ENCODE measurements at places on chromosomes 11 and 22.

- no peak for DNase-seq
Measured at GRCh38 chr11:130915603-130916237, 559 bp downstream of the SNX19 start.

GRCh38 chr11:62816557-62816956, 11.3 kb upstream of the NXF1 start:
- no peak for DNase-seq

DNA sequence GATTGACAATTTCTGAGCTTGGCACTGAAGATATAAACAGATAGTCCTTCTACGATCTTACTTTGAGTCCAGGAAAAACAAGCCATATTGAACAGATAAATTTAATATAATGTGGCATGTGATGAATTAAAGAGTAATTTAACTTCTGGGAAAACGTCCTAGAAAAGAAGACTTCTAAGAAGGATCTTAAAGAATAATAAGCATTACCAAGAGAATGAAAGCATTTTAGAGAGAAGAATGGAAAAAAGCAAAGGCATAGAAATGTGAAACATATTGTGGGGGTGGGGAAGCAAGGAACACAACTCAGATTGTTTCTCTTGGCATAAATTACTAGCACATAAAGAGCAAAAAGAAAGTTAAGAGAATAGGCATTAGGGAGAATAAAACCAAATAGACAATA, 5.4 kb downstream of the DDIAS start:
- DNase-seq = no peak

DNA sequence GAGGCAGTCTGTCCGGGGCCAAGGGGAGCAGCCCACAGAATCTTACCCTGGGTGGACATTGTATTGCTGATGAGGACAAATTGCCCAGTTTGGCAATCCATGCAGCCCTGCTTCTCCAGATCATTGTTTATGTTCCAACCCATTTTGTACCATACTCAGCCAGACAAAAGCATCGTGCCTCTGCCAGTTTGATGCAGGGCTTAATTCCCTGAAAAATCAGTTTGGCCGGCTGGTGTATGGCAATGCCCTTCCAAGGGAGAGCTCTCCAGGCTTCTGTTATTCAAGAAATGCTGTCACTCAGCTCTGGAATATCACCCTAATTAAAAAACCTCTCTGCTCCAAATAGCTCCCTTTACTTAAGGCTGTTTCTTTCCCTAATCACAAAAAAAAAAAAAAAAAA, 697.7 kb downstream of the TBC1D22A start:
- DNase-seq = no peak

- peak; percentile 9 for DNase-seq
Measured at GRCh38 chr11:13207665-13208594, 69.7 kb upstream of the BMAL1 start.

DNA sequence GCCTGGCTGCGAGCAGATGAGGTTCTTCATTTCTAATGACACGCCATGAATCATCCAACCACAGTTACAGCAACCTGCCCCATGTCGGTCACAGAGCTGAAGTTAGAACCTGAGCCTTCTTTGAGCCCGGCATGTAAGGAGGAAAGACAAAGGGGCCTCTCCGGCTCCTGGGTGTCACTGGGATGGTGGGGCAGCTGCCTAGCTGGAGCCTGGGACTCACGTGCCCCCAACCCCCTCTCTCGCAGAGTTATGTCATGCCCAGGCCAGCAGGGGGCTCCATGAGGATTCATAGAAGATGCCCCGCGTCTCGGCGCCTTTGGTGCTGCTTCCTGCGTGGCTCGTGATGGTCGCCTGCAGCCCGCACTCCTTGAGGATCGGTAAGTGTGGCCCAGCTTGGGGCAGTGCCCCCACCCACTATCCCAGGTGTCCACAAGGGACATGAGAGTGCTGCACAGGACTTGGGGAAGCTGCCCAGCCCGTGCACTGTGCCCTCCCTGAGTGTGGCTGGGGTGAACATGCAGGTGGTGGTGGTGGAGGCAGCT, 148.5 kb downstream of the GRIK4 start:
- peak; percentile 32 for DNase-seq

DNA sequence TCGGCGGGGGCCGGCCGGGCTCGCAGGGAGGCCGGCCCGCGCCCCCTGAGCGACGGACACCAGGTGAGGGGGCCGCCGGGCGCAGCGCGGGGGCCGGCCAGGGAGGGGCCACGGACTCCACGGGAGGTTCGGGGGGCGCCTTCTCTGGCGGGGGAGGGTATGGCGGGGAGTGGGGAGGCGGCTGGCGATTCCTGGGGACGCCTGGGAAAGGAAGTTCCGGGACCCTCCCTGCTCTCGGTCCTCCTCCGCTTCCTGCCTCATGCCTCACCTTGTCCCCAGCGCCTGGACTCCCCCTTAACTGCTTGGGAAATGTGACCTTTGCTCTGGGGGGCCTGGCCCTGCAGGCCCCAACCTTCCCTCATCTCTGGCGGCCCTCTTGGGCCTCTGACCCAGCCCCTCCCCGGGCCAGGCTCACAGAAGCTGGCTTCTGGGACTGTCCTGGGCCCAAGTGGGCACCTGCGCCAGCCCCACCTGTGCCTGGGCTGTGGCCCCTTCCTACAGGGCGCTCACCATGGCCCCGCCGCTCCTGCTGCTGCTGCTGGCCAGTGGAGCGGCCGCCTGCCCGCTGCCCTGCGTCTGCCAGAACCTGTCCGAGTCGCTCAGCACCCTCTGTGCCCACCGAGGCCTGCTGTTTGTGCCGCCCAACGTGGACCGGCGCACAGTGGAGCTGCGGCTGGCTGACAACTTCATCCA, 516 bp downstream of the LRFN4 start:
- DNase-seq = peak; percentile 89

DNA sequence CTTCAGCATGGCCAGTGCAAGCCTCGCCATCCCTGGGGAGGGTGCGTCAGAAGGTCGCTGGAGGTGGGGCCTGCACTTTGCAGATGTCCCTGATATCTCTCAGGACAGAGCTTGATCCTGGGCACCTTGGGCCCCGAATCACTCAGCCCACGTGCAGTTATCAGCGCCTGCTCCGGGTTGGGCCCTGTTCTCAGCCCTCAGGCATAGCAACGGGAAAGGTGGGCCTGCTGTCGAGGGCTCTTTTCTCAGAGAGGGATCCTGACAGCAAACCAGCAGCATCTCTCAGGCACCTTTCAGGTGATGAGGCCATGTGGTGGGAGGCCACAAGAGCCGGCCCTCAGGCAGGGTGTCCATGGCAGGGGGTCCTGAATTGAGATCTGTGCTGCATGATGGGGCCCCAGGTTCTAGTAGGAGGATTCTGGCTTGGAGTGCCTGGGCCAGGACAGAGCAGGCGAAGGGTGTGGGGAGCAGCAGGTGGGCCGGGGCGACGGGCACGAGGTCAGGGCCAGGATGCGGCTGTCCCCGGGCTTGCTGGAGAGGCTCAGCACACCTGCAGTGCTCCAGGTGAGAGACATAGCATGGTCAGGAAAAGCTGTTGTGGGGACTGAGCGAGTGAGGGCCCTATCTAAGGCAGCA, 280.5 kb downstream of the TBC1D22A start:
- no peak for DNase-seq

- DNase-seq = no peak
Measured at GRCh38 chr11:58830673-58831301, 13.7 kb downstream of the GLYATL2 start.

GRCh38 chr22:24434471-24435322, 7.3 kb downstream of the ADORA2A start:
- DNase-seq = no peak

DNA sequence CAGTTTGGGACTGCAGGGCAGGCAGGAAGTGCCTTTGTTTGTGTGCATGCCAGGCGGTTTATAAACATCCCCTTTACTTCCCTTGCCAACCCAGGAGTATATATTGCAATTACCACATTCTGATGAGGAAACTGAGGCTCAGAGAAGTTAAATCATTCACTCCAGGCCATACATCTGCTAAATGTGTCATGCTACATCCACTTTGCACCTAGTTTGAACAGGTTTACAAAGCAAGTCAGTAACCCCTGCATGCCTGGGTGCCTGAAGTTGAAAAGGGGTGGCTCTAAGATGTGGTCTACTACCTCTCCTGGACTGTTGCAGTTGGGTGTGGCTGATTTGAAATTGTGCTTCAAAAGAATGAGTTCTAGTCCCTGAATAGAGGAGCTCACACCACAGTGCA, 23.6 kb downstream of the FLI1 start:
- DNase-seq = no peak

DNA sequence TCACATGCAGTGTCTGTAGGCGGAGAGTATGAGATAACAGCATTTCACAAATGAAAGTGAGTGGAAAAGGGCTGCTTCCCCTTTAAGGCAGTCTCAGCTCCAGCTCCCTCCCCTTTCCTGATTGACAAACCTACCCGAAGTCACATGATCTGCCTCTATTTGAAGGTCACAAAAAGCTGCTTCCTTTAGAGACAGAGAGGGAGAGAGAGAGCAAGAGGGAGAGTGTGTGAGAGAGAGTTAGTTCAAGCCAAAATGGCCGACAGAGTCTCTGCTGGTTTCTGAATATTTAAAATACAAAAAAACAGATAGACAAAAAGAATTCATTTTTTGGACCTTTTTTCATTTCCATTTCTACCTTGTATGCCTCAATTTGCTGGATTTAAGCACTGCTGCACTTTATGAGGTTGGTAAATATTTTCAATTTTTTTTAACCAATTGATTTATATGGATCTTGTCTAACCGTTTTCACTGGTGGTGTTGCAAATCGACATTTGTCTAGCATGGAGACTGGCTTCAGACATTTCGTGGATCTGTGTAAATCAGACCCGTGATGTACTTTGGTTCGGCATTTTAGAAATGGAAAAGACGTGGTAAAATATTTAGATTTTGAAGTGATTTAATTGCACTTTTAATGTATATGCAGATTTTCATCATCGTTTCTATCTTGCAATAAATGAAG, at the start of gene TNRC6B:
Gene TNRC6B, plus strand, starts transcription at position 188 of the 679 bp plus-strand sequence. Its CDS starts 211 bp downstream, at position 399.
- no peak for DNase-seq

- DNase-seq = peak; percentile 94
Measured at GRCh38 chr11:59753650-59754493, 1.3 kb upstream of the STX3 start.

DNA sequence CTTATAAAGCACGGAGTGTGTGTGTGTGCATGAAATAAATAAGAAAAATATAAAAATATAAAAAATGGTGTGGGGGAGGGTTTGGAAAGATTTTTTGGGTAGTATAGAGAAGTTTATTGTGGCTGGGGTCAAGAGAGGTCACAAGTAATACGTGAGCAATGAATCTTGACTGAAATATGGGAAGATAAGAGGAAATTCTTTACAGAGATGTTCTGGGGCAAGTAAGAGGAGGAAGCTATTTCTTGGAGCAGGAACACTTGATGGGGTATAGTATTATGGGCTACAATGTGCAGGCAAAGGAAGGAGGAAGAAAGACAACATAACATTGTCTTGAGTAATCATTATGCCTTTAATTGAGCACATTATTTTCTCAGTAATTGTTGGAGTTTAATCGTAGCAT, 2.1 kb downstream of the HBD start:
- DNase-seq = no peak

- no peak for DNase-seq
Measured at GRCh38 chr11:84914511-84914910, 712.6 kb downstream of the DLG2 start.

DNA sequence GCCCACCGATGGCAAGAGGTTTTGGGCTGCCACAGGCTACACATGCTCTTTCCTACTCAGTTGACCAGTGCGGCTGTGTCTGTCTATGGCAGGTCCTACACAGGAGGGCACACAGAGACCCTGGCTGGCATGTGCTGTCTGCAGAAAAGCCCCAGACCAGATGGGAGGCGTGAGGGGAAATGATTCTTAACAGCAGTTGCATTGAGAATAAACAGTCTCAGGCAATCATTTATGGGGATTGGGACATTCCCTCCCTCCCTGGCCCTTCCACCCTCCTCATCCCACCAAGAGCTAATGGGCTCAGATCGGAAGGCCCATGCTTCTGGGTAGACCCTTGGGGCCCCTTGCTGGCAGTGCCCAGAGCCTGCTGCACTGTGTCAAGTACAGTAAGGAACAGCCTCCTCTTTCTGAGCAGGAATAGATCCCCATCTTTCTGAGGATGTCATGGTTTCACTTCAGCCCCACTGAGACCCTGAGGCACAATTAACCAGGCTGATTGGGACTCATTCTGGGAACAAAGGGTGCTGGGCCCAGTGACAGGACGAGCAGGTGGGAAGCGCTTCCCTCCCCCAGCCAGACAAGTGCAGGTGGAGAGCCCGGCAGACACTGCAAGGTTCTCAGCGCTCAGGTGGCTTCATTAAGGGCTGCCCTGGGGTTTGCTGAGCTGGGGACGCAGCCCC, 28.3 kb downstream of the TSPAN18 start:
- no peak for DNase-seq

GRCh38 chr11:102666331-102666957, 39.1 kb downstream of the MMP27 start:
- peak; percentile 19 for DNase-seq

GRCh38 chr22:37664249-37665101, 6.0 kb downstream of the PDXP start:
- DNase-seq = no peak

DNA sequence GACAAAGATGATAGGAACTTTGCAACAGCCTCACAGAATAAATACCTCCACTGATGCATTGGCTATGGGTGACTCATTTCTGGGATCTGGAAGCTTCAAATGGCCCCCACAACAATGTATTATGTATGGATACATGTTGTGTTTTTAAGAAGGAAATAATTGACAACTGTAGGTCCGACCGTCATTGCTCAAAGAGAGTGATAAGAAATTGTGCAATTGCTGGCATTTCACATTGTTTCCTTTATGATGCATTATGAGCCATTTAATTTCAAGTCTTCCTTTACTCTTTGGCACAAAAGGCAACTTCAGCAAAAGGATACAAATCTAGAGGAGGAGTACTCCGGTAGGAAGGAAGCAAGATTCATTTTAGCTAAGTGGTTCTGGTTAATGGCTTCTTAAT, 2.0 kb downstream of the ANO3 start:
- no peak for DNase-seq

DNA sequence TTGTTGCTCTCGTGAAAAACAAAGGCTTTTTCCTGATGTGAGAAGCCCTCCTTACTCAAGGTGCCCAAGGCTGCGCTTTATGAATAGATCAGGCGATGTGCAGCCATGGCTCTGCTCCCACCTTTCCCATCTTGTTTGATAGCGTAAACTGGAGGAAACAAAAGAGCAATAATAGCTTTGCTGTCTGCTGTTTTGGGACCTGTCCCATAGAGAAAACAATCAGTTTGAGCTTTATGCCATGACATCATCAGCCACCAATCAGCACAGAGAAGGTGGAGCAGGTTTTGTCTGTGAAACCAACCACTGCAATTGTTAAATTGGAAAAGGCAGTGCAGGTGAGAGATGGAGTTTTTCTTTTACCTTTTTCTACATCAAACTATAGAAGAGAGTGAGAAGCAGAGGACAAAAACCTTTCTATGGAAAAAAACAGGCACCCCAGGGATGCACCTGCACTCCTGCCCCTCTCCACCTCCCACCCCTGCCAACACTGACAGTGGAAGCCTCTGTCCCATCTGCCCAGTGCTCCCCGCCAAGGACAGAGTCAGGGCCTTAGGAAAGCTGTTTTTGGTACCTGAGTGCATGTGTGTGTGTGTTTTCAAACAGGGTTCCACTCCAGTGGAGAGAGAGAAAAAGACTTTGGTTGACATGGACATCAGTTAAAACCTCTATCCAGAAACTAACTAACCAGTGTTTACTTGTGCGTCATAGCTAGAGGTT, 80.7 kb downstream of the MICAL3 start:
- no peak for DNase-seq

- no peak for DNase-seq
Measured at GRCh38 chr11:1926156-1927025, 6.9 kb downstream of the TNNT3 start.

- peak; percentile 95 for DNase-seq
Measured at GRCh38 chr11:70191495-70192140, 11.5 kb upstream of the FADD start.

GRCh38 chr22:48923996-48924395, 903.7 kb downstream of the BRD1 start:
- no peak for DNase-seq

Measured in HuH-7.5 (cell line).